ENCODE measurements at places on chromosomes 1 and 21.

GRCh38 chr1:235527196-235527814 lies 23.1 kb upstream of the B3GALNT2 start:
- DNase-seq: no peak

- no peak for DNase-seq
Observed at GRCh38 chr1:175649416-175649815, 94.0 kb downstream of the TNR start.

DNA sequence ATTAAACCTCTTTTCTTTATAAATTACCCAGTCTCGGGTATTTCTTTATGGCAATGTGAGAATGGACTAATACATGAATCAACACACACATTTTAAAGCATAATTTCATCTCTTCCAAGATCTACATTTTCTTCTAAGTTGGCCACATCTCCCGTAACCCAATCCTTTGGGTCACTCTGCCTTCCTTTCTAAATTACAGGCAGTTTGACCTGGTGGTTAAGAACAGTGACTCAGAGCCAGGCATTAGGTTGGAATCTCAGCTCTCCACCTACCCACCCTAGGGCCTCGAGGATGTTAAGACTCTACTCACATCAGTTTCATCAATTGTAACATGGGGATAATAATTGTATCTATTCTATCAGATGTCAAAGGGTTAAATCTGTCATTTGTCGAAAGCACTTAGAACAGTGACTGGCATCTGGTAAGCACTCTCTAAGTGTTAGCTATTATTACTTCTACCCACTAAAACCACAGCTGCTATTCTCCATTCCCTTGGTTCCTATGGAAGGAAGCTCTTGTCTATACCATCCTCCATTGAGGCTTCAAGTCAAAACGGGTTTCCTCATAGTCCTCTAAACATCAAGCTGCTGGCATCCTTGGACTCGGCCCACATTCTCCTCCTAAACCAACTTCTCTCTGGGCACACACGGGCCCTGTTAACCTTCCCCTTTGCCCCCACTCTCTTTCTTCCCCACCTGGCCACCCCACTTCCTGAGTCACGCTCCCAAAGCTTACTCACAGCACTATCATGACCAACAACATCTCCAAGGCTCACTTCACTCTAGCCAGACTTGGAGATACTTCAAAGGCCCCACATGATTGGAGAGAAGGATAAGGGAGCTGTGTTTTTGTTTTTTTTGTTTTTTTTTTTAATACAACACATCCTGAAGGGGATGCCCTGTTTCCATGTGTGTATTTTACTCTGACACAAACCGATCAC lies 116.9 kb downstream of the TGFBR3 start:
- DNase-seq: no peak

- no peak for DNase-seq
Observed at GRCh38 chr1:90357995-90358394, 359.1 kb downstream of the BARHL2 start.

- DNase-seq: no peak
Observed at GRCh38 chr1:83702356-83702755, 296.6 kb downstream of the TTLL7 start.

GRCh38 chr1:230544758-230545157 lies 97.5 kb upstream of the COG2 start:
- DNase-seq: no peak

- no peak for DNase-seq
Observed at GRCh38 chr1:25746299-25747045, 53.5 kb upstream of the SELENON start.

- DNase-seq: no peak
Observed at GRCh38 chr1:183142171-183142570, 43.9 kb upstream of the LAMC2 start.

GRCh38 chr1:50610563-50610962 lies 187.3 kb upstream of the DMRTA2 start:
- peak; percentile 10 for DNase-seq

DNA sequence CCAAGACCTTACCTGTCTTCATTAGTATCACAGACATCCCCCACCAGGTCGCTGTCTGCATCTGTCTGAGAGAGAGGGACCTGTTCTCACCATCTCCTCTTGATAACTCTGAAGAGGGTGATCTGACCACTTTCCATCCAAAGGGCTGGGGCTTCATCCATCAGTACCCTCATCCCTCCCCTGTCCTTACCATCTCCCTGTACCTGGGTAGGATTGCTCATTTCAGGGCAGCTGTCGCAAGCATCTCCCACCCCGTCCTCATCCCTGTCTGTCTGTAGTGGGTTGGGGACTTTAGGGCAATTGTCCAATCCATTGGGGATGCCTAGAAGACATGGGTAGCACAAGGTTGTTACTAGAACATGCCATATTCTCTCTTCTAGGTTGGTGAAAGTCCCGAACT lies 7.9 kb downstream of the THBS3 start:
- DNase-seq: no peak

DNA sequence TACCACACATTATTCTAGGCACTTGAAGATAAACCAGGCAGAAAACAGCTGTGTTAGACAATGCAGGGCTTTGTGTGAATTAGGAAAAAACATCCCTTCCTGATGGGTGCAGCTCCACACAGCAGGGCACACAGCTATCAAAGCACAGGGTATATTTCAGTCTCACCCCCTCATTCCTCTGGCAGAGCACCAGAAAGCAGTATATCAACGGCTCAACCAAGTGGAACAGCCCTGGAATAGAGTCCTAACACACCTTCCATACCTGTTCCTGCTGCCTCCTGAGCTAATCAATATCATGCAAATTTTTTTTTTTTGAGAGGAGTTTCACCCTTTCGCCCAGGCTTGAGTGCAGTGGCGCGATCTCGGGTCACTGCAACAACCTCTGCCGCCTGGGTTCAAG lies 32.1 kb downstream of the LYST start:
- DNase-seq: peak; percentile 83

DNA sequence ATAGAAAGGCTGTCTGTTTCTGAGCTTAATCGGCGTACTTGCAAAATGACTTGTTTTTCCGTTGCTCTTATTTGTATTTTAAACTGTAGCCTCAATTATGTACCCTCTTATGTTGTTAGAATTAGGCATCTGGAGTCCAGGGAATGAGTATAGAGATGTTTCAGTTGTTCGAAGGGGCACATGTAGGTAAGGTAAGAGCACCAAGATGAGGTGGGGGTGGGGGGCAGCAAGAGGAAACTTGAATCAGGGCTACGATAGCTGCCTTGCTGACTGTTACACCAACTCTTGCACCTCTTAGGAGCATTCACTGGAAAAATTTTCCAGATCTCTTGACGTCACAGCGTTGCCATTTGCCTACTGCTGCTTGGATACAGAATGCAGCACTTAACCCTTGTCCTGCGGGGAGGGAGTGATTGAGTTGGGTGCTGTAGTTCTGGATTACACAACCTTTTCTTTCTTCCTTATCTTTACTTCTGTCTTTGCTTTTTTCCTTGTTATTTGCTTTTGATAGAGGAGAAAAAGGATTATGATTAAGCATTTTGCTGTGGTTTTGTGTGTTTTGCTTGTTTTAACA lies 3.2 kb downstream of the ATP1B1 start:
- peak; percentile 32 for DNase-seq

- no peak for DNase-seq
Observed at GRCh38 chr1:5858844-5859407, 133.3 kb downstream of the NPHP4 start.

- DNase-seq: no peak
Observed at GRCh38 chr1:161019751-161020495, 1.0 kb downstream of the F11R start.

DNA sequence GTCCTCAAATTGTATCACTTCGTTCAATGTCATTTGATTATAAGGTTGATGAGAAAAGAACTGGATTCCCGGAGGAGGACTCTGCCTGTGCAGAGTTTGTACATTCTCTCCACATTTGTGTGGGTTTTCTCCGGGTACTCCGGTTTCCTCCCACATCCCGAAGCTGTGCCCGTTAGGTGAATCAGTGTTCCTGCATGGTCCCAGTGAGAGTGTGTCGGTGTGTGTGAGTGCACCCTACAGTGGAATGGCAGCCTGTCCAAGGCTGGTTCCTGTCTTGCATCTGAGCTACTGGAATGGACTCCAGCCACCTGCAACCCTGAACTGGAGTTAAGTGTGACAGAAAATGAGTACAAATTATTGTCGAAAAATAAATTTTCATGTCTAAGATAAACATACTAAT lies 92.2 kb upstream of the KCTD3 start:
- no peak for DNase-seq

GRCh38 chr1:69569576-69570328 lies 2.0 kb downstream of the LRRC7 start:
- no peak for DNase-seq

- DNase-seq: no peak
Observed at GRCh38 chr1:114107474-114108435, 45.9 kb downstream of the SYT6 start.

- no peak for DNase-seq
Observed at GRCh38 chr1:27607239-27607804, 3.4 kb upstream of the AHDC1 start.

DNA sequence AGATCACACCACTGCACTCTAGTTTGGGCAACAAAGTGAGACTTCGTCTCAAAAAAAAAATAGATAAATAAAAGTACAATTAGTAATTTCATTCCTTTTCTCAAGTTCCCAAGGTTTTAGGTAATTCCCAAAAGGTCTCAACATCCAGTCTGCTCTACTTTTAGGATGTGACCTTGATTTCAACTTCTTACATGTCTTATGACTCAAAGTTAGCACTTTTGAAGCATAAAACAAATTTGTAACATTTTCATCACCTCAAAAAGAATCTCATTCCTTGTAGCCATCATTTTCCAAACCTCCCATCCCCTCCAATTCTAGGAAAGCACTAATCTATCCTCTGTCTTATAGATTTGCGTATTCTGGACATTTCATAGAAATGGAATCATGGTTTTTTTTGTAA lies 32.2 kb downstream of the SNX27 start:
- no peak for DNase-seq

- DNase-seq: no peak
Observed at GRCh38 chr1:184588701-184589100, 166.0 kb downstream of the EDEM3 start.

DNA sequence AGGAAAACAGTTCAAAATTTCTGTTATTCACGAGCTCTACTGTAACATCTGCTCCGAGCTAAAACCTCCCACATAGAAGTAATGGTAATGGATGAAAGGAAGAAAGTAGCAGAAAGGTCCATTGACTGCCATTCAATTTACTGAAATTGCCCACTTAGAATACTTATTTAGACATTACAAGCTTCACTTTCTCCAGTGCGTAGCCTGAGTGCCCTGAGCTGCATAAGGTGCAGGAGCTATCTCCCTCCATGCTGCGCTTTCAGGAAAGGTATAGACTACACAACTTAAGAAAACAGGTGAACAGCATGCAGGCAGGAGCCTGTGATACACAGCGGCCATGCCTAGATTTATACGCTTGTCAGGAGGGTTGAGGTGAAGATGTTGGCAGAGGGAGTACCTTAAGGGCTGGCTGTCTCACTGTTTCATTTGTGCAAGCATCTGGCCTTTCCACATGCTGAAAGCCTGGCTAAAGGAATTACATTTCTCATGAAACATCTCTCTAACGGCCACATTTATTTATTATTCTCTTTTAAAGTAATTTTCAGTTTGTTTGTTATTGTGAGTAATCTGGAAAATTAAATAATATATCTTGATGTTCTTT lies 74.7 kb downstream of the RGS18 start:
- DNase-seq: no peak

GRCh38 chr1:62448221-62448933 lies 11.5 kb downstream of the USP1 start:
- DNase-seq: no peak

DNA sequence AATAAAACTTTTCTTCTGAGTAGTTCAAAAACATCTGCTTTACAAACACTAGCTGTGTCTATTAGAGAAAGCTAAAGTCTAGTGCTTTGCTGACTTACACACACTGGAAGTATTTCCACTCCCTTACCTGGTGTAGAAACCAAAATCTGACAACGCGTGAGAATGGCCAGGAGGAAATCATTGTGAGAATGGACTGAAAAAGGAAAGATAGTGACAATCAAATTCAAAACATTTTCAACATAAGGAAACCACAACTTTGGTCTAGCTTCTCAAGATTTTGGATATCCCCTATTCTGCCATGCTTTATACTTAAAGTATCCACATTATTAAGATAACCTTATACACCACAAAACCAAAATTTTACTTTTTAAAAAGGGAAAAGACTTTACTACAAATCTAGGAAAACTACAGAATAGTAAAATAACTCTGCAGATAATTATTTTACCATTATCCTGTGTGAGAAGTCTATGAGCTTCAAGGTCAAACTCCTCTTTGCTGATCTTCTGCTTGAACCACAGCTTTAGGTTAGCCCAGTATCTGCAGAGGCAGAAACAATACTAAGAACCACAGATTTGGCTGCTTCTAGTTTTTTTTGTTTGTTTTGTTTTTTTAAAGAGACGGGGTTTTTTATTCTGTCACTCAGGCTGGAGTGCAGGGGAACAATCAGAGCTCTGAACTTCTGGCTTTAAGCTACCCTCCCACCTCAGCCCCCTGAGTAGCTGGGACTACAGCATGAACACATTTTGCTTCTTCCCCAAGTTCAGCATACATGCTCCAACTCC lies 6.6 kb downstream of the TADA1 start:
- DNase-seq: no peak

All from DMS79 (cell line).